ENCODE measurements at places on chromosomes 1 and 21.

DNA sequence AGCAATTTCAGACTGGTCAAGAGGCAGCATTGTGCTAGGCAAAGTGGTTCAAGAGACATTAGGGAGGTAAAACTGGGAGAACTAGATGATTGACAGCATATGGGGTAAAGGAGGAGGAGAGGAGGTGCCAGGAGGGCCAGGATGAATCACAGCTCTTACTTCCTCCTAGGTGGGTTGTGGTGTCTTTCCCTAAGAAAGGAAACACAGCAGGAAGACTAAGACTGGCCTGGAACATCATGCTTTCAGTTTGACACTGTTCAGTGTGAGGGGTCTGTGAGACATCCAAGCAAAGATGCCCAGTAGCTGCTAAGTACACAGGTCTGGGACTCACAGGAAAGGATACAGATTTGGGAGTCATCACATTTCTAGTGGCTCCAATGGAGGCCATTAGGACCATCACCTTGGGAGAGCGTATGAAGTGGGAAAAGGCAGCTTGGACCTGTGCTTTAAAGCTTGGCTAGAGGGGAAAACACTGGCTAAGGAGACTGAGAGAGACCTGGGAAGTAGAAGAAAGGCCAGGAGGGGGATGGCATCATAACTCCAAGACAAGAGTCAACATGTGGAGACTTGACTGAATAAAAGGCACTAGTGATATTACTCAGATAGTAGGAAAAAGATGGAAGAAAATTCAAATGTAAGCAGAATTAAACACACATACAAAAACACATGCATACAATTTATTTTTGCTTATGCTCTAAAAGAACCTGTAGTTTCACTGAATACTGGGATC, 17.3 kb downstream of the CD58 start:
- no peak for DNase-seq

- DNase-seq: no peak
Observed at GRCh38 chr1:7621334-7622219, 149.5 kb upstream of the VAMP3 start.

GRCh38 chr1:9400425-9401079, 107.9 kb downstream of the SPSB1 start:
- no peak for DNase-seq

DNA sequence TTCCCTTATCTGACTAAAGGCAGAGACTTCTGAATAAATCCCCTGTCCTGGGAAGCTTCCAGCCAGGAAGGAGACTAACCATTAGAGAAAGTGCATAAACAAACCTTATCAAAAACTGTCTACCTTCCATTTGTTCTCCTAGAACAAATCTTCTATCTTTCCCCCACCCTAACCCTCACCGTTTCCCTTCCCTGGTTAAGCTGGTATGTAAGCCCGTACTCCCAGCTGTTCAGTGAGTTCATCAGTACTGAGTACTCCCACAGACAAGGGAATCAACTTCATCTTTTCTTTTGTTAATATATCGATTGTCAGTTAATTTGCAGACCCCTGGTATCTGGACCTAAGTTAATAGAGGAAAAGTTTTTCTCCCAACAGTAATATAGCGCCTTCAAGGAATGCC, 20.1 kb upstream of the COG2 start:
- DNase-seq: no peak

- no peak for DNase-seq
Observed at GRCh38 chr1:90414201-90414600, 302.9 kb downstream of the BARHL2 start.

GRCh38 chr1:44694863-44695478, 20.5 kb downstream of the ARMH1 start:
- DNase-seq: no peak

DNA sequence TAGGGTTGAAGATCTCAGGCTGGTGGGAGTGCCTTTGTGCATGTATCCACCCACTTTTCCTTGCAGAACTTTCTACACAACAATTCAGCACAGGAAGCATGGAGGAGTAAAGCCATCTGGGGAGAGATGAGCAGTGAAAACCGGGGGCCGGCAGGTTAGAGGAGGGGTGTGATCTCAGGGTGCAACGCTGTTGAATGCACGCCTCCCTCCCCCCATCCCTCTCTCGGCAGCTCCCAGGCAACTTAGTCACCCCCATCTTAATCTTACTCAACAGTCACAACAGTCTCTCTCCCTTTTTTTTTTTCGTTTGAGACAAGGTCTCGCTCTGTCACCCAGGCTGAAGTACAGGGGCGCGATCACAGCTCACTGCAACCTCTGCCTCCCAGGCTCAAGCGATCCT, 16.6 kb upstream of the ABCG1 start:
- DNase-seq: no peak

DNA sequence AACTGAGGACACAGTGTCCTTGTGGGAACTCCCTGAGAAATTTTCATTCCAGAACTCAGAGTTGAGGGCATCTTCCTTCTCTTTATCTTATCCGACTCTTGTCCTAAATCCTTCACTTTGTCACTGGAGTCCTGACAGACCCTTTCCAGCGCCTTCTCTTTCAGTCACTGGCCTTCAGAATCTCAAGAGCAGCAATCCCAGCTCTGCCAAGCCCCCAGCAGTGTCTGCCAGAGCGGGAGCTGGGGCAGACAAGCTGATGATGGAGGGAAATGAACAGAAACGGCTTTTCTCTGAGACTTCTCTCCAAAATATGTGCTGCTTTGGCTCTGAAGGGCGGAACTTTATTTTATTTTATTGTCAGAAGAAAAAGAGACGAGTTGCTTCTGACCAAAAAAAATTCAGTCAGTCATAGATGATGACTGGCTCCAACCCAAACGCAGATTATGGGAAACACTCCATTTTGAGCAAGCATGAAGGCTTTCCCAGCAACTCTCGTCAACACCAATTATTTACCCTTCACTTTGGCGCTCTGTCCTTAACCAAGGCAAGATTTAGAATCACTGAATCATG, 32.2 kb downstream of the MIS18A start:
- DNase-seq: no peak

DNA sequence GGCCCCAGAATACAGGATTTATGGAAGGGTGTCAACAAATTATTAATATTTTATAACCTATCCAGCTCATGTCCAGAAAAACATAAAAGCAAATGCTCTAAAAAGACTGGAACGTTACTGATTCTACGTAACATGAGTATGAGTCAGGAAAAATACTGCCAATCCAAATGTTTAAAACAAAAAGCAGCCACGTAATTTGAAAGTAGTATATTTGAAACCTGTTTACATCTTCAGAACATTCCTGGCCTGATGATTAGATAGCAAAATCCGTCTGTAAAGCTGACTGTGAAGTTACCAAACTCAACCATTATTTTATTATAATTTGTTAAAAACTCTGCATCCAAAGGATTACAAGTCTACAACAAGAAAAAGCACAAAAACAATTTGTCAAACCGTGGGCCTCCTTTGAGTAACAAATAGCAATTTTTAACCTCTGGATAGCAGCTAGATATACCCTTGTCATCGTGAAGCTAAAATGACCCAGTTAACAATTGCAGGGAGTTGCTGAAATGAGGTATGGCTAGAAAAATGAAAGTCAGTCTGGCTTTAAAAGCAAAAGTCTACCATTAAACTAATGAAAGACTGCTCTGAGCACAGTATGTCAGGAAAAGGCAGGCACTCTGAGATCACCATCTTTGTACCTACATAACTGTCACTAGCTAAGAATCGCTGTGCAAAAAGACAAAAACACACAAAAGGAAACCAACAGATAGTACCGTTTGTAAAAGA, 1.2 kb downstream of the UBR4 start:
- no peak for DNase-seq

DNA sequence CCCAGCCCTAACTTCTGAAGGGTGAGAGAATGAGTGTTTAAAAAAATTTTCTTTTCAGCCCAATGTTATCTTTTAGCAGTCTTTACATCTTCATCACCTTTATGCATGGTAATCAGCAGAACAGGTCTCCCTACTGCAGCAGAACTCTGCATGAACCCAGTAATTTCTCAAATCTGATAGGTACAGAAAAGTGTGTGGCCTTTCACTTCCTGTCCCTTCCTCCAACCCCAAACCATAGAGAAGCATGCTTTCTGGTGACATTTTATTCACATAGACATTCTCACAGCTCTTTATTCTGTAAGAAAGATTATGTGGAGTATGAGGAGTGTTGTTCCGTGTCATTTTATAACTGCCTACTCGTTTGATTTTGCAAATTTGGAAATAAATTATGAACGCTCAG, 68.6 kb downstream of the RPAP2 start:
- DNase-seq: no peak

GRCh38 chr21:45871616-45872236, 109.8 kb upstream of the COL6A1 start:
- no peak for DNase-seq

DNA sequence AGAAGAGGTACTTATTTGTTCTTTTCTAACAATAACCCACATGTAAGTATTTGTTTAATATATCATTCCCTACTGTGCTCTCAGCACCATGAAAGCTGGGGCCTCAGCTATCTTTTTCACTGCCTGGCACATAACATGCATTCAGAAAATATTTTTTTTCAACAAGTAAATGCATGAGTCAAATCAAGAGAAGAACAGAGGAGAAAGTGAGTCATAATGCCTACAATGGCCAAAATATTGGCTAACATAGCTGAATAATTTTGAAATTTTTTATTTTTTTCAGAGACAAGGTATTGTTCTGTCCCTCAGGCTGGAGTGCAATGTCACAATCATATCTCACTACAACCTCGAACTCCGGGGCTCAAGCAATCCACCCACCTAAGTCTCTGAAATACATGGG, 252.2 kb upstream of the ADAMTS5 start:
- no peak for DNase-seq

DNA sequence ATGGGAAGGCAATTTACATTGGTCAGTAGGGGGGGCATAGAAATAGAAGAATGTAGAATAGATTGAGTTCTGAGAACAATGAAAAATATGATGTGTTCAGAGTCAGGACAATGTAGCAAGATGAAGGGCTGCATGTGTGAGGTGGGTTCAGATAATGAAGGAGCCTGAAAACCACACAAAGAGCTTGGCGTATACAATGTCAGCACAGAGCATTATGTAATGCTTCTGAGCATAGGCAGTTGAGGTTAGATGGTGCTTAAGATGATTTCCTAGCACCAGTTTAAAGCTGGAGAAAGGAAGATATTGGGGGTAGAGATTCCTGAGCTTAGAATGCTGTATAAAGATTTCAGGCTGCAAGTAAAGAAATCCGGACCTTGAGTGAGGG, 202.0 kb upstream of the SNX7 start:
- no peak for DNase-seq

DNA sequence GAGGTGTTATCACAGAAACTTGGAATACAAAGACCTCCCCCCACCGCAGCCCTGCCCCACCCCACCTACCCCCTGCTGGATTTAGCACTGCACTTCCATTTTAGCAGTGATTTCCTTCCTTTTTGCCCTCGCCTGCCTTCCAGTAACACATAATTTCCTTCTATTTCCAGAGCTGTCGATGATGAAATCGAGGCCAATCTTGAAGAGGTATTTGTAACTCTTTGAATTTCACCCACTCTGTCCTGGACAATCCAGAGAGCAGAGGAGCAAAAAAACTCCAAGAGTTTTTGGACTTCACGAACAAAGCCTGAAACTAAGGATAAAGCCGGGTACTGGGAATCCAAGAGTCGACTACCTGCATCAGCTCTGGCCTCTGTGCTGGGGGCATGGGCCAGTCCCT, 49.1 kb downstream of the CAPN2 start:
- no peak for DNase-seq

- DNase-seq: no peak
Observed at GRCh38 chr1:36248250-36248894, 24.1 kb downstream of the THRAP3 start.

GRCh38 chr1:186819126-186819525, 9.6 kb upstream of the PLA2G4A start:
- no peak for DNase-seq

DNA sequence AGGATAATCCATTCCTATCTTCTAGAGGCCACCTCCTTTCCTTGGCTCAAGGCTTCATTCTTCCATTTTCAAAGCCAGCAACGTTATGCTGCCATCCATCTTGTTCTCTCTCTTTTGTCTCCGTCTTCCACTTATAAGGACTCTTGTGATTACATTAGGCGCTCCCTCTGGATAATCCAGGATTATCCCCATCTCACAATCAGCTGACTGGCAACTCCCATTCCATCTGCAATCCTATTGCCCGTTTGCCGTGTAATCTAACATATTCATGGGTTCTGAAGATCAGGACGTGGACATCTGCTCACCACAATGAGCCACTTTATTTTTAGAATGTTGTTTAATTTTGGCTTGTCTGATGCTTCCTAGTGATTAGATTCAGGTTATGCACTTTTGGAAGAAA, 89.3 kb downstream of the EBNA1BP2 start:
- DNase-seq: no peak

- no peak for DNase-seq
Observed at GRCh38 chr1:48654606-48655210, 122.0 kb downstream of the BEND5 start.

- DNase-seq: peak; percentile 8
Observed at GRCh38 chr1:205325334-205325884, 3.9 kb upstream of the NUAK2 start.

DNA sequence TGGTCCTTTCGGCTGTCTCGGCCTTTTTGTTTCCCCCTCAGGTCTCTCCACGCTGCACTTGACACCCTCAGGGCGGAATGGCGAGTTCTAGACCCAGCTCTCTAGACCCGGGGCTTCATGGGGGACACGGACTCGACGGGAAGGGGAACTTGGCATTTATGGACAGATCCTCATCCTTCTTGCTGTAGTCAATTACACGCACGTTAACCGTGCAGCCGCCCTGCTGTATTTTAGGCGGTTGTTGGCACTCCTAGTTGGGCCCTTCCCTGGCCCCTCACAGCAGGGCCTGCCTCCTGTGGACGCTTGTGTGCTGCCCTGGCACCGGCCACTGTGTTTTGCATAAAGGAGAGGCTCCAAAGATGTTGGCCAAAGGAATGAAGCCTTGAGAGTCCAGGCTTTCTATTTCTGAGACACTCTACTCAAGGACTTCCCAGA, 558 bp upstream of the BTG3 start:
- no peak for DNase-seq

GRCh38 chr1:175157200-175157599, 35.4 kb downstream of the KIAA0040 start:
- no peak for DNase-seq

DNA sequence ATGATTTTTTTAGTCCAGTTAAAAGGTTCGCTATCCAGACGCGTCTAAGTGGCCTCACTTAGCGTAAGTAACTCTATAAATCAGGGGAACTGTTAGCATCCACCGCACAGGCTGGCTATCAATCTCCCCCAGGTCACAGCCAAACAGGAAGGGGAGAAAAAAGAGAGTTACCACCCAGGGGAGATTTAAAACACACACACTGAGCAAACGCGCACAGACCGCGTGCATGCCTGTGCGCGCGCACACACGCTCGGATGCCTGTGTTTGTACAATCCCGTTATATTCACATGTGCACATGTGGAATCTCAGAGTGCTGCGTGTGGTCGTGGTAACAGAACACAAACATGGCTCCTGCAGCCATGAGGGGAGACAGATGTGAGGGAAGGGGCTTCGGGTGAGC, 125.4 kb downstream of the CASZ1 start:
- DNase-seq: no peak

Data from SK-N-MC (cell line).